MCF 10A (cell line): ENCODE measurements at places on chromosomes 5 and 9.

DNA sequence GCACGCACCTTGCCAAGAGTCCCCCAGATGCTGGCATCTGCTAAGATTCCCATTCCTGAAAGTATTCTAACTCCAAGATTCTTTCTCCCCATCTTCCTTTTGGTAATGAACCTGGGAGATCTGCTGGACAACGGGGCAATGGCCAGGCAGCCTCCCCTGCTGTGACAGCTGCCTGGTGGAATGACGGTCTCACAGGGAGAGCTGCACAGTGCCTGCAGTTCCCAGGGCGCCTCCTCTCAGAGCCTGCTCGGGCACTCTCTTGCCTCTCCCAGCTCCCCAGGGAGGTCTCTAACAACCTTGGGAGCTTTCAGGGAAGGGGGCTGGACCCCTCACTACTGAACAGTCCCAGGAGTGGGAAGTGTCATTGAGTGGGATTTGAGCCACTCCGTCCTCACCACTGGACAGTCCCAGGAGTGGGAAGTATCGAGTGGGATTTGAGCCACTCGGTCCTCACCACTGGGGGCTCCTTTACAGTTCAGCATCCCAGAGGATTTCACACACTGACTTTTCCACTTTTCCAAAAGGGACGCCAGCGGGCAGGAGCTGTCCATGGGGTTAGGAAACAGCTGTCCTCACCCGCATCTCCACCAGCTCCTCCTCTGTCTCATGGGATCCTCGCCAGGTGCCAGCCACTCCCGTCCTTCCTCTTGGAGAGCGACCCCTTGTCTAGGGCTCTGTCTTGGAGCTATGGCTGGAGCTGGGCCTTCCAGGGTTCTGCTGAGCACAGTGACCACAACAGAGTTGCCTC, 65.7 kb downstream of the ADAMTS2 start:
- no peak for DNase-seq

- peak; percentile 83 for DNase-seq
Observed at GRCh38 chr9:112112519-112112918, 62.6 kb downstream of the SUSD1 start.

DNA sequence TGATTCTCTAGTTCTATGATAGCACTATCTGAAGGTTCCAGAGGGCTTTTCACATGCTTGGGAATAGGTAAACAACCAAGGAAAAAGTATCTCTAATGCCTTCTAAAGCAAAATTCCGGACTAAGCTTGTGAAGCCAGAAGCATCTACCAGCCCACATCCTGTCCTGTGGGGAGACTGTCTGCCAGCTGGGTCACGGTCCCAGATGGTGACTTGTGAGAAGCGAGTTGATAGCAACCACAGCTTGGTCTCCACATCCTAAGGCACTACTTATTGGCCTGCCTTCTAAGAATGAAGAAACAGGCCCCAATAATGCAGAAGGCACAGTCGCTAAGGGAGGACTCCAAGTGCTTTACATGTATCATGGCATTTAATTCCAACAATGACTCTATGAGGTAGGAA, 184.1 kb upstream of the ADRA1B start:
- no peak for DNase-seq

GRCh38 chr9:131578021-131578420, 32.7 kb downstream of the PRRT1B start:
- DNase-seq, result no peak

DNA sequence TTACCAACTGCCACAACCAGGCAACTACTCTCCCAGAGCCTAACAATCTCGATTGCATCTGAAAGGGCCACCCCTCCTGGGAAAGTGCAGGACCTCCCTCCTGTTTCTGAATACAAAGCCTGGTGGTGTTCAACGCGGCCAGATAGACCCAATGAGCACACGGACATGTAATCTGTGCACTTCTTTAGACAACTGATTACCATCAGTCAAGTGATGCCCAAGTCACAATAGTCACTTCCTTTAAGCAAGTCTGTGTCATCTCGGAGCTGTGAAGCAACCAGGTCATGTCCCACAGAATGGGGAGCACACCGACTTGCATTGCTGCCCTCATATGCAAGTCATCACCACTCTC, 739 bp downstream of the C9orf72 start:
- DNase-seq, result peak; percentile 54

DNA sequence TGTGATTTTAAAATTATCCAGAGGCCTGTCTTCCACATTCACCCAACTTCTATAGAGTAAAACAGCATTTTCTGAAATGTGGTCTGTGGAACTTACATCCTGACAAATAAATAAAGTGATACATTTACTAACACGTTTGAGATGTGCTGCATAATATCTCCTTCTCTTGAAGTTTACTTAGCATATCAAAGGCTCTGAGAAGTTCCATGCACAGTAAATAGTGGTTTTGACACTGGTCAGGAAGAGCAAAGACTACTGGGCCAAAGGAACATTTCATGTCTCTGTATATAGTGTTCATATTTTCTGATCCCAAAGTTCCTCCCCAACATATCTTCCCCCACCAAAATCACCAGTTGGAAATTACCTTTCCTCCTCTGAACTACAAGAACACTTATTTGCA, 30.5 kb upstream of the TARS1 start:
- no peak for DNase-seq

DNA sequence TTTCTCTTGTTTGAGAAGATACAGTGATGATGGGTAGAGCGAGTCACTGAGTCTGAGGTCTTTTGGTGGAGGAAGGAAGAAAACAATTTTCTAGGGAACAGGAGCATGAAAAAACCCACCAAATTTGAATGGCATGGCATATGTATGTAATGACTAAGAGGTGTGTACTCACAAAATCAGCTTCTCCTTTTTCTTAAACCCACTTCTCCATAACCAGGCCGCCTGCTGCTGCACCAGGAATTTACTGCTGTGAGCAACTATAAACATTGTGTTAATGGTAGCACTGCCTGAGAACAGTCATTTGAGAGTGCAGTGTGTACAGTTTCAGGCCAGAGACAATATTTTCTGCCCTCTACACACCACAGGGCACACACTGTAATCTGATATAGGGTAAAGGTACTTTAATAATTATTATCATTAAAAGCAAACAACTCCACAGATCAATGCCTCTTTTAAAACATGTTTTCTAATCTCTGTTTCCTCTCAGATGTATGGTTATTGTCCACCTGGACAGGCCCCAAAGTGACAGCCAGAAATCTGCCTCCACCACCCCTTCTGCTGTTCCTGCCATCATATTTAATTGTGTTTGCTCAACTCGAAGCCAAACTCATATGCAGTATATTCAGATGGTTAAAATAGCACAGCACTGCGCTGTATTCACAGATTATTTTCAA, 241.6 kb downstream of the KIAA0825 start:
- no peak for DNase-seq
